ENCODE measurements at places on chromosomes 5 and 9.

DNA sequence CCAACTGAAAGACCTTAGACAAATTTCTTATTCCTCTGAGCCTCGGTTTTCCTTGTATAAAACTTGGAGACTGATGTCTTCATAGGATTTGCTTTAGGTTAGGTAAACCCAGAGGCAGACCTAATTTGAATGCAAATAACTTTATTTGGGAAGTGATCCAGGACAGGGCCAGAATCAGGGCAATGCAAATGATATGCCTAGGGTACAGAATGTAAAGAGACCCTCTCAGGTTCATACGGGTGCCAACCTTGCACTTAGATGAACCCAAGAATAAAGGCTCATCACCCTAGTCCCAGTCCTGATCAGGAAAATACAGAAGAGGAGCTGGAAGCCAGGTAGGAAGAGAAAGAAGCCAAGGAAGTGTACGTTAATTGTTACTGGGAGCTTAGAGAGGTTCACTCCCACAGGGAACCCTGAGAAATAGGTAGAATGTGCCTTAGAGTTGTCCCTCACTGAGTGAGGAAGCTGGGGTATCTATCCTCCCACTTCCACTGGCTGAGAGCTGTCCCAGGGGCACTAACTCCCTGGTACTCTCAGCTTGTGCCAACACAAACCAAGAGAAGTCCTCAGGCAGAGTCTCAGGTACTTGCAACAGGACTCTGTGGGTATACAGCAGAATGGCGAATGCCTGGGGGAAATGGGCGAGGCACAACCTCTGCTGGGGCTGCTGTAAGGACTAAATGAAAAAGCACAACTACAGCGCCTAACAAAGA is 3.1 kb upstream of the HK3 start:
- no peak for DNase-seq

GRCh38 chr9:107739601-107740082 is 250.1 kb upstream of the KLF4 start:
- DNase-seq, result no peak

- no peak for DNase-seq
These were observed 109.4 kb downstream of the CMYA5 start for GRCh38 chr5:79798893-79799590.

- no peak for DNase-seq
These were observed 7.9 kb downstream of the TRMT10B start for GRCh38 chr9:37761511-37761910.

DNA sequence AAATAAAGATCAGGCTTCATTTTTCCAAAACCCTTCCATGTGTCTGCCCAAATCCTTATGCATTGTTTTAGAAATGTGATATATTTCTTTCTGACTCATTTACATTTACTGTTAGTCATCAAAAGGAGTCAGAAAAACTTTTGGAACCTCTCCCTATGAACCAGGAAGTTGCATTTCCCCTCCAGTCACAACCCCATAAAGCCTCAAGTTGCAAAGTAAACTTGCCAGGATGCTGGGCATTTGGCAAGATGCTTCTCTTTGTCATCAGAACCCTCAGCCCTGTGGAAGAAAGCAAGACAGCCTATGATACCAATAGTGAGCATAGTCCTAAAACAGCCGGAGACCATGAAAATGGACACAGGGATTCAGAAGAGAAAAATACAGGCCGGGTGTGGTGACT is 84.2 kb downstream of the MUSK start:
- DNase-seq, result no peak

GRCh38 chr9:133714606-133715294 is 23.4 kb downstream of the SARDH start:
- DNase-seq, result no peak

GRCh38 chr5:157682257-157682656 is 10.9 kb downstream of the C5orf52 start:
- DNase-seq, result no peak

GRCh38 chr9:1909322-1909721 is 105.8 kb upstream of the SMARCA2 start:
- DNase-seq, result no peak

- peak; percentile 70 for DNase-seq
These were observed 822 bp downstream of the RASEF start for GRCh38 chr9:83061990-83062650.

GRCh38 chr5:150502106-150502505 is 5.8 kb upstream of the NDST1 start:
- DNase-seq, result no peak

DNA sequence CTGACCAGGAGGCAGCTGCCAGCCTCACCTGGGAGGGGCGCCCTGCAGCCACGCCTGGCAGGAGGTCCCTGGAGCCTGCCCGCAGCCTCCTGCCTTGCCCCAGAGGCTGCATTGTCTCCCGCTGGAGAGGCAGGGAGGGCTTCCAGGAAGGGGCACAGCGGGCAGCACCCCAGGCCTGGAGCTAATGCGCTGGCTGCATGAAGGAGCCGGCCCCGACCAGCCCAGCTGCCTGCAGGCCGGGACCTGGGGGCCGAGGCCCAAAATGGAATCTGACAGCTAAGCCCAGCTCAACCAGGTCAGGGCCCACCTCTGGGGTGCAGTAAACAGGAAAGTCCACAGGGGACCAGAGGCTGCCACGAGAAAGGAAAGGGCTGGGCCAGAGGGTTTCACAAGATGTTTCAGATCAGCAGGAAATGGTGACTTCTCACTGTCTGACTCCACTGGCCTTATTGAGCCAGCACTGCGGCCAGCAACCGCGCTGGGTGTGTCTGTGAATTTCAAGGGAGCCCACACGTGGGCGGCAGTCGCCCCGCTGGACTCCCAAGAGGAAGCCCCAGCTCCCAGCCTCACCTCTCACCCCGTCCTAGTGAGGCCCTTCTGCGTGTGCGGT is 18.6 kb upstream of the NOTCH1 start:
- DNase-seq, result no peak

DNA sequence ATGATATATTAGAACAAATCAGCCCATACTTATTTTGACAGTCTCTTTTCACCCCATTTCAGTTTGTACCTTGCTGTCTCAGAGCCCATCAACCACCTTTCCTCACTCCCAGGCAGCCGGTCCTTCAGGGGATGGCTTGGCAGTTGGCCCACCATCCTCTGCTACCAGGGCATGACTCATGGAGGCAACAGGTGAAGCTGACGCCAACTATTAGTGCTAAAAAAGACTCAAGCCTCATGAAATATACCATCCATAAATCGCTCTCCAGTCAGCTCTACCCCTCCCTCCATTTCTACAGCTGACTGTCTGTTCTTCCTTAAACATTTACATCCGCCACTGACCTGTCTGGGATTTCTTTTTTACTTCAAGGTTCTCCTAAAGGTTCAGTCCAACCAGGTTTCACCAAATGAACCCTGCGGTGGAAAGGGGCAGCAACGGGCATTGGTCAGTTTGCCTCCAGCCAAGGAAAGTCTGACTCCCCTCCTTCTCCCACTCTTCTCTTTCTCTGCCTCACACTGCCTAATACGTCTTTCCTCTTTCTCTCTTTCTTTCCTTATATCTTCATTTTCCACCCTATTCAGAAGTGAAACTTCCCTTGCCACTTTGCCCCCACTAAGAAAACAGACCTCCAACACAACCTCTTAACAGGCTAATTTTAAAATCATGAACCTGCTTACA is 439.1 kb downstream of the RAB3C start:
- peak; percentile 43 for DNase-seq

DNA sequence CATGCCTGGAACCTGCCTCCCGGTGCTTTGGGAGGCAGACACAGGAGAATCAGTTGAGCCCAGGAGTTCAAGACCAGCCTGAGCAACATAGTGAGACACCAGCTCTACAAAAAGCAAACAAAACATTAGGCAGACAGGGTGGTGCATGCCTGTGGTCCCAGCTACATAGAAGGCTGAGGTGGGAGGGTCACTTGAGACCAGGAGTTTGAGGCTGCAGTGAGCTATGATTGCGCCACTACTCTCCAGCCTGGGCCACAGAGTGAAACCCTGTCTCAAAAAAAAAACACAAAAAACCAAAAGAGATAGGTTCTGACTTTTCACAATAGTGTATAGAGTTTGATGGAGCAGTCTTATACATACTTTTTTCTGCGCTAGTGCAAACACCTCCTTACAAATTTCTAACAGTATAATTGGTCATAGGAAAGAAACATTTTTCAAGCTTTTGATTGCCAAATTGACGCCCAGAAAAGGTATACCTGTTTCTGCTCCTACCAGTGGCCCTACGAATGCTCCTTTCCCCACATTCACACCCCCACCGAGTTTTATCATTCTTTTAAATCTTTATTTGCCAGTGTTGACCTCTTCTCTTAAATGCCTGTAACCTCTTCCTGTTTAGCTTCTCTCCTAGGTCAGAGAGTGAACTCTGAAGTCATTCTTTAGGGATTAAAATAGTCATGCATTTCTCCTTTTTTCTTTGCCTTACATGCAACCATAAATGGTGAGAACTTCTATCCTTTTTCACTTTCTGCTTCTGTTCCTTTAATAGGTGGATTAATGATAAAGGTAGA is 7.5 kb downstream of the DOCK8 start:
- DNase-seq, result no peak

GRCh38 chr9:127869310-127870152 is 7.9 kb downstream of the AK1 start:
- peak; percentile 80 for DNase-seq

DNA sequence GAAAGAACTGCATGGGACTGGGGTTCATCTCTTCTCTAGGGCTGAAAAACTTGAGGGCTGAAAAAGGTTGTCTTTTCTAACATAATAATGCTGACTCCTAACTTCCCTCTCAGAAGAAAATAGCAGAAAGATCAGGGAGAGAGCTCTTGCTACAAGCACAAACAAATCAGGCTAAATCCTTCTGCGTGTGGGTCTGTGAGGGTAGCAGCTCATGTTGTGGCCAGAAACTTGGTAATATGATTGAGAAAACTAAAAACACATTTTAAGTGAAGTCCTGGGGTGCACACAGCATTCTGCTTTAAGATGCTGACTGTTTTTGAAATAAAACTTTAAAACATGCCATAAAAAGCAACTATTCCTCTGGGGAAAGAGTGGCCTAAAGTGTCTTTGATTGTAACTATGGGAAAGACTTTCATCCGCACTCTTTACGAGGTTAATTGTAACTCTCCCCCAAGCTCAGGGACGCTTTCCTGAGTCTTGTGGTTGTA is 56.7 kb downstream of the SAXO1 start:
- DNase-seq, result no peak

GRCh38 chr9:74348777-74349176 is 148.4 kb upstream of the RORB start:
- no peak for DNase-seq

DNA sequence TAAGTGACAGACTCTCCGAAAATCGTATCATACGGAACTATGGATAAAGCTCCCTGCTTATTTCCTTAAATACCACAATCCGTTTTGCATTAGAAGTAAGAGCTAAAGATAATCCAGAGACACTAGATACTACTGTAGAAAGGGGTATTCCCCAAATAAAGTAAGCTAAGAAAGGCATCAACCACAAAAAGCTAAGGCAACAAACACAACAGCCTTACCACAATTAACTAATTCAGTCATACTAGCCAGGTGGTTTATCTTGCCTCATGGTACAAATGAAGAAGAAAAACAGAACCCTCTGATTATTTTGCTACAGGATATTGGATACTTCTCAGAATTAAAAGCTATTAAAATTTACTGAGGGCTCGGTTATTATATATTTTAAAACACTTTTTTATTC is 14.1 kb downstream of the ERP44 start:
- DNase-seq, result no peak

DNA sequence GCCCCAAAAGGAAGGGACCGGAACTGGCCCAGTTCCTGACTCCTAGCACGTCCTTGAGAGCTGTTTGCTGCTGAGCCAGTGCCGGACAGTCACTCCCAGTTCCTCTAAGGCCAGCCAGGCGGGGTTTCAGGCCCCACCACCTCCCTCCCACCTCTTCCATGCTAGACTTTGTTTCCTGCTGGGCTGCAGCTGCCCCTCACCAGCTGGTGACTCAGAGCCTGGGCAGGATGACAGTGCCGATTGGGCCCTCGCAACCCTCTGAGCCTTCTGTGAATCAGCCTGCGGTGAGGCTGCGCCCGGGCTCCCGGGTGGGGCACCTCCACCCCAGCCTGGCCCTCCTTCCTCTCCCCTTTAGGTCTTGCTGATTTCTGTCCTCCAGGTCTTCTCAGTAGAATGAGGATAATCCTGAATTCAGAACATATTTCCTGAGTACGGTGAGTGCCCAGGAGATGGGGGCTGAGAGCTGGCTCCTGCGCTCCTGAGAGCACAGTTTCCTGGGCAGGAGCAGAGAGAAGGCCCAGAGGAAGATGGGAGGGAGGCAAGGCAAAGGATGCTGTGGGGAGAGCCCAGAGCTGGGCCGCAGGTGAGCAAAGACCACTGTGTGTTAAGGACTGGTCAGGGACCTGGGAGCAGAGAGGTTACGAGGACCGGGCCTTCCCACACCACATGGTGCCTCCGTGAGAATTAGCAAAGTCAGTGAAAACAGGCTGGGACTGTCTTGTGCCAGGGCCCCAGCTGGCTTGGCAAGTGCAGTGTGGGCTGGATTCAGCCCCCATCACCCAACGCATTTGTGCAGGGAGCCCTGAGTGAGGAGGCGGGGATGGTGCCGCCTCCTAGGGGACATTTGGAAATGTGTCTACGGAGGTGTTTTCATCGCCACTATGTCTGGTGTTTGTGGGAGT is 32.9 kb upstream of the STXBP1 start:
- DNase-seq, result peak; percentile 86

DNA sequence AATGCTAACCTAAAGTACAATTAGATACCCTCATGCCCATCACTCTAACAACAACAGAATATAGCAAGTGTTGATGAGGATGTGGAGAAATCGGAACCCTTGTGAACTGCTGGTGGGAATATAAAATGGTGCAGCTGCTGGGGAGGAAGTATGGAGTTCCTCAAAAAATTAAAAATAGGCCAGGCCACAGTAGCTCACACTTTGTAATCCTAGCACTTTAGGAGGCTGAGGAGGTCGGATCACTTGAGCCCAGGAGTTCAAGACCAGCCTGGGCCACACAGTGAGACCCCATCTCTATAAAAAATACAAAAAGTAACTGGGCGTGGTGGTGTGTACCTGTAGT is 18.0 kb upstream of the MRNIP start:
- DNase-seq, result no peak

DNA sequence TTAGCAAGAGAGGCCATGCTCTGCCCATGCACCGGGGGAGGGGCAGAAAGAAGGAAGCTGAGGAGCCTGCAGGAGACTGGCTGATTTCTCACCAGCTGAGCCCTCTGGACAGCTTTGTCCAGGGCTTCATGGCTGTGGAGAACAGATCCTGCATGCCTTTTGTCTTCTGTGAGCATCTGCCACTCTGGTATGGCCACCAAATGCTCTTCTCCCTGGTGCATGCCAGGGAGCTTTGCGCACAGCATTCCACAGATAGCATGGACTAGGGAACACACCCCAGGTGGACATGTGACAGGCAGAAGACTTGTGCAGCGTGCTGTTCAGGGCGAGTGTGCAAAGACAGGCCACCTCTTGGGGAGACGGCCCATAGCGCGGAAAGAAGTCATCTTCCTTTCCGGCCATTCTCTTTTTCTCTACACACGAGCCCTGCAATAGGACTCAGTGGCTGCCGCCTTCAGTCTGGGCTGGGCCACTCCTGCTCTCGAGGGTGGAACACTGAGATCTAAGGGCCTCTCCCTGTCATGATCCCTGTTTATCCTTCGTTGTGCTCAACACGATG is 56.7 kb downstream of the GADD45G start:
- no peak for DNase-seq

GRCh38 chr5:111495159-111495558 is 17.2 kb downstream of the STARD4 start:
- no peak for DNase-seq

- no peak for DNase-seq
These were observed 302.4 kb downstream of the ATPSCKMT start for GRCh38 chr5:9947225-9947714.

- no peak for DNase-seq
These were observed 63.9 kb downstream of the GOLPH3 start for GRCh38 chr5:32110111-32110696.

All from NCI-H2081 (cell line).